ENCODE measurements at places on chromosomes 2 and 18.
A peak's percentile ranks its signal among the peaks of the same experiment; 100 is the strongest.

DNA sequence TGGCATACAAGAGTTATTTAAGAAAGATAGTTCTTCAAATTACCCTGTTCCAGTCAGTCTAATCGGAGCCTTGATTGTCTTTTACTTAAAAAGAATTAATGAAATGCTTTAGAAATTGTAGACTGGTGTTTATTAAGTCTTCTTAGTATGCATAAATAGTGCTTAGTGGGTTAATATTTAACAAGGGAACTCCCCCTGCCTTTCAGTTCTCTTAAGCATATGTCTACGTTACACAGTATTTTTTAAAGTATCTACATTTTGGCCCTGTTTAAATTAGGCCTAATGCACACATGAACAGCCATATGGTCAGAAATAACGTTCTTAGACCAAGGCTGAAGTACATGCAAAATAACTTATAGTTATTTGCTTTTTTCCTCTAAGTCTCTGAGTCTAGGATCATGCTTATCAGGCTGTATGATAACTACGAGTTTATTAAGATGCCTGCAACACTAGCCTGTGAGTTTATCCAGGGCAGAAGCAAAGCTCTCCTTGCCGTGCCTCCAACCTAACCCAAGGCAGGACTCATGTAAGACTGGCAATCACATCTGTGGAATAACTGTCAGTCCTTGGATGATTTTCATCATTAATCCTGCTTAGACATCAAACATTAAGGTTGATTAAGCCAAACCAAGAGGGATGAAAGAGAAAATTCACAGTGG, 6.7 kb downstream of the BCL2 start:
- DNase-seq: no peak

DNA sequence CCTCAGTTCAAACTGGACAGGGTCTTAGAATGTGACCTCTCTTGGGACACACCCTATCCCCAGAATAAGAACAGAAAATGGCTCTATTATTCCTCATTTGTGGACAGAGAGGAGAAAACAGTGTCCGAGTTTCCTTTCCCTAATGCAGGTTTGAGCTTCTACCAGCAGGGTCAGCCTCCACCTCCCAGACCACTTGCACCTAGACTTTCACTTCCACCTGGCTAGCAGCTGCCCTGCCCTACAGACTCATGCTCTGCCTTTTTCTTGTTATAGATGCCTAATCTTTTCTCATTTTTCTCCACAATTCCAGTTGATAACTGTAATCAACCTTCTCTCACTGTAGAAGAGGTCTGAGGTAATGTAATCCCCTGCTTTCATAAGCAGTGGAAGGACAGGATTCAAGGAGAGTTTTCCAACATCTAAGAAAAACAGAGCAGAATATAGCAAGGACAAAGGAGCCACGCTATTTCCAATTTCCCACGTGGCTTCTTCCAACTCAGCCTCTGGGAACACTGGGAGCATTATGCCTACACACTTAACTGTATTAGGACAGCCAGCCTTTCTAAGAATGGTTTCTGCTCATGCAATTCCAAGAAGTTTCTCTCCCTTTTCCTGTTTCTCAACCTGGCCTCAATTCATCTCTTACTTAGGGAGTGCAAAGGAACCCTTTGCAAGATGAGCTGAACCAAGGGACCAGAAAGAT, 239.8 kb downstream of the BCL11A start:
- DNase-seq: no peak

DNA sequence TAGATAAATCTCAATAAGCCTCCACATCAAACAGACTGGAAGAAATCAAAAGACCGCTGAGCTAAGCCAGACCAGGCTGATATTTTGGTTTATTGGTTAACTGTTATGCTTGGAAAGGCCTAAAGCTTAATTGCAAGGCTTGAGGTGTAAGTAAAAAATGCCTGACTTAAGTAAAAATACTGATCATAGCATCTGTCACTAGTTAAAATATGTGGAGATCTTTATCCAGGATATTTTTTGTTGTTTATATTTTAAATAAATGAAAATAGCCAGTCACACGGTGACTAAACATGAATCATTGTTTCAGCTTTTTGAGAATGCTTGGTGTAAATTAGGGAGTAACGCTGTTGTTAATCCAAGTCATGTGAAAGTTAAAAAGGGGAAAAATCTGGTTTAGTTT, 127.9 kb downstream of the THADA start:
- peak; percentile 76 for DNase-seq

DNA sequence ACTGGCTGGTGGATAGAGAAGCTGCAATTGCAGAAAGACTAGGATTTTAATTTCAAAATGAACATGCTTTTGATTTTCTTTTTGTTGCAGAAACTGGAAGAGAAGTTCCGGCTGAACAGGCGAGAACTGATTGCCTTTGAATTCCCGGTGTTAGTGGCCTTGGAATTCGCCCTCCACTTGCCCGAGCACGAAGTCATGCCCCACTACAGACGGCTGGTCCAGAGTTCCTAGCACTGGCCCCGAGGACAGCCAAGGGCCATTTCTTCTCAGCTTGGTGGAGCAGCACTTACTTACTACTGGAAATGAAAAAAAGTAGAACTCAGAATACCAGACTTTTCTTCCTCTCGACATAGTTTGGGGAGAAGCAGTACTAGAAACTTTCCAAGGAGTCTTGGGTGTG, 121.9 kb downstream of the CABLES1 start:
- no peak for DNase-seq

GRCh38 chr2:60337142-60337497, 216.3 kb downstream of the BCL11A start:
- peak; percentile 24 for DNase-seq

- DNase-seq: no peak
Measured at GRCh38 chr18:70709144-70709543, 420.3 kb downstream of the SOCS6 start.

DNA sequence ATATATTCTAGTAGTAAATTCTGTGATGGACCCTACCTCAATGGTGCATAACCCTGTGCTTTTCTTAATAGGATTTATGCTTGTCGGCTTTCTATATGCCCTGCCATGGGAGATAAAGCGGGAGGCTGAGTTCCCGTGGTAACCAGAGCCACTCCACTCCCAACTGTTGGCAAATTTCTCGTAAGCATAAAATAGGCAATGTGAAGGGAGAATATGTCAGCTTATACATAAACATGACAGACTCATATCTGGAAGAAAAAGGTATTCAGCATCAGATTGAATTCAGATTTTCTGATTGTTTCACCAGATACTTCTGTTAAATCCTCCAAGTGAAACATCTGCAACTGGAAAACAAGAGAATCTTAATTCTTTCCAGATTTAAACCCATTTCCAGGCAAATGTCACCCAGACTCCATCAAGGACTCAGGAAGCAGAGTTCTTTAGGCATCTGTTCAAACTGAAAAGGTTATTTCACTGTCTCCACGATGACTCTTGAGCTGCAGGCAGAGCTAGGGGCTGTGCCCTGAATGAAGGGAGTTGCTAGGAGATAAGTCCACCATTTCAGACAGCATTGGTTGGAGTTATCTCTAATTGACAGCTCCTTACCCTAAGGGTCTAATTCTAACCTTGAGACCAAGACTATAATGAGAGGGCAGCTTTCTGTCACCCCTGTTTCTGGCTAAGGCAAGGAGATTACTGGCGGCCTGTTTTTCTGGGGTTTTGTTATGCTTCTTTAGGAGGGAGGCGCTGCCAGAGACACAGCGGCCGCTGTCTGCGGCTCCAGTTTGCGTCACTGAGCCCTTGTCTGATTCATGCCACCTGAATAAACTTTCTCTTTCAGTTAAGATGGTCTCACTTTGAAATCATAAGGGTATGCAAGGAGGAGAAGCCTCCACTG, 381.3 kb downstream of the SOX11 start:
- DNase-seq: peak; percentile 50

DNA sequence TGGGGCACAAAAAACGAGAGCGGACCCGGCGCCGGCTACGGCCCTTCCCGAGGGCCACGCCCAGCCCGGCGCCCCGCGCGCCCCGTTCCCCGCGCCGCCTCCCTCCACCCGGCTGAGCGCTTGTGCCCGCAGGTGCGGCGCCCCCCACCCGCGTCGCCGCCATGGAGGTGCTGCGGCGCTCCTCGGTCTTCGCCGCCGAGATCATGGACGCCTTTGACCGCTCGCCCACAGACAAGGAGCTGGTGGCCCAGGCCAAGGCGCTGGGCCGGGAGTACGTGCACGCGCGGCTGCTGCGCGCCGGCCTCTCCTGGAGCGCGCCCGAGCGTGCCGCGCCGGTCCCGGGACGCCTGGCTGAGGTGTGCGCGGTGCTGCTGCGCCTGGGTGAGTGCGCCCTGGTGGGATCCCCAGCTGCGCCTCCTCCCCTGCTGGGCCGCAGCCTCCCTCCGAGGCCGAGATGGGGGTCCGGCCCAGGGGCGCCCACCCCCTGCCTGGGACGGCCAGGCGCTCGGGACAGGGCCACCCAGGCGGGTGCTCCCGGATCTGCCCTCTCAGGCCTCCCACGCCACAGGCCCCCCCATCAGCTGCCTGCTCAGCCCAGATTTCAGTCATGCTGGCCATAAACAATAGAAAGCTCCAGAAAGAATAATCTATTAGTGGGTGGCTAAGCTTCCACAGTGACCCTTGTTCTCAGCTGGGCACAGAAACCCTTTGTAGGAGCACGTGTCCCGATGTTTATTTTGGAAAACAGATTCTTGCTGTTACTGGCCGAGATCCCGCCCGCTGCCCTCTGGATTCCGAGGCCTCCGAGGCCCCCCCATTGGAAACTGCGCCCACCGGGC, 997 bp downstream of the BOK start:
- DNase-seq: peak; percentile 52

DNA sequence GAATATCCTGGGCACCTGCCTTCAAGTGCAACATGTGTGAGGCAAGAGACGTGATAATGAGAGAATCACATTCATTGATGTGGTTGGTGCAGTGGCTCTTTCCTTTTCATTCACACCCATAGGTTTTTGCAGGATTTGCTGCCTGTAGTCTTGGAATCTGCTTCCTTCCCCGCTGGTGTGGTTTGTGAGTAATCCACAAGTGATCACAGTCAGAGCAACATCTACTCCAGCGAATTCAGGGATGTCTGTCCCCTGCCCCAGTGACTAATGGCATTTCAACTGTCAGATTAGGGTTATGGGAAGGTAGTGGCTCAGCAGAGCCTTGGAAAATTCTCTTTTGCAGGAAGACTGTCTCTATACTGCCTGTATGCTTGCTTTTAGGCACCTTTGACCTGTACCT, 225.5 kb upstream of the RBMS1 start:
- DNase-seq: peak; percentile 79

DNA sequence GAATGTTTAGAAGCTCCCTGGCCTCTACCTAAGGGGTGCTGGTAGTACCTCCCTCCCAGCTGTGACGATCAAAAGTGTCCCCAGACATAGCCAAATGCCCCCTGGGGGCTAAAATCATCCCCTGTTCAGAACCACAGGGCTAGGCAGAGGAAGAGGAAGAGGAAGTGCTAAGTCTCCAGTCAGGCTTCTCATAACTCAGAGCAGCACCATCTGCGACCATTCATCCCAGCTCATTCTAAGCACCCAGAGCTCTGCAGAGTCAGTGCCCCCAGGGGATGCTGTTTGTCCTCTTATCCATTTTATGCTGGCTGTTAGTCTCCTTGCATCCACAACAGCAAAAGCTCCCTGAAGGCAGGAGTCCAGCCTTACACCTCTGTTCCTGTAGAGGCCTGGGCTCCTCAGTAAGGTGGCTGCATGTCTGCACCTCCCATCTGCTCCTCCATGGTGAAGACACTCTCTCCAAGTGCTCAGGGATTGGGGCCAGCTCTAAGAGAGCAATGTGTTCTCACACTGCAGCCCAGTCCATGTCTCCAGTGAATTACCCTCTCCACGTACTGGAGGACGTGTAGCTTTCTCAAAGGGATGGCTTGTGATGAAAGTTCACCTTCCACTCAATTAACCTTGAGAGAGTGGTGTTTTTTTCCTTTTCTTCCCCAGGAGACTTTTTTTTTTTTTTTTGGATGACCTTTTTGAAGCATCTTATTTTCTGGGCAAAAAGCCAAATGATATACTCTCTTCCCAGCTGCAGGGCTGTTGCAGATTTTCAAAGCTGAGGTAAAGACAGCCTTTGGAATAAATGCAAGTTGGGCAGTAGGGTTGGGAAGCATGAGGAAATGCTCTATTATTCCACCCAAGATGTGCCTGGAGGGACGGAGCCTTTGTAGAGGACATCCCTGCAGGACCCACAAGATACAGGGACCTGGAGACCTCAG, 158.9 kb upstream of the SLC14A2 start:
- no peak for DNase-seq

GRCh38 chr2:239818086-239818485, 207.1 kb downstream of the NDUFA10 start:
- DNase-seq: no peak

DNA sequence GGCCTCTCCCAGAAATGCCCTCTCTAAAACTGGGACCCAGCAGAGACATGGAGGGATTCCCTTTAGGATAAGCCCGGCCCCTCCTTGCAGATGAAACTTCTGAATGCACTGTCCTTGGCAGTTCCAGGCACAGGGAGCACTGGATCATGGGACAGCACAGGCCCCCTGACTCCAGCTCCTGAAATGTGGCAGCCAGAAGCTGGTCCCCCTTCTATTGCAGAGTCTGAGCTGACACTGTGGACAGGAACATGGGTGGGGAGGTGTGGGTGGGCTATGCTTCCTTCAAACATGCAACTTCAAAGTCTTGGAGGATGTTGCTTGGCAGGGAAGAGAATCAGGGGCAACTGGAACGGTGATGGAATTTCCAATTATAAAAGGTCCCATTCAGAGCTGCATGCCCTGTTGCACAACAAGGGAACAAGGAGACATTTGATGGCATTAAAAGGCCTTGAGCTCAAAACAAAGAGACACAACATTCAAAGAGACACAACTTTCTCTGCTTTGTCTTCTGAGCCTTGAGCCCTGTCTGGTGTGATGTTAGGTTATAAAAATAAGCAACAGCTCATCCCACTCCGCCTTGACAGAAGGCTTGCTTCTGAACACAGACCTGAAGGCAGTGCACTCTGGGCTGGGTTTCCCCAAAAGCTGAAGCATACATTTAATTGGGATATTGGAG, 239.0 kb downstream of the OSR1 start:
- no peak for DNase-seq

GRCh38 chr2:222806526-222807137, 54.2 kb upstream of the ACSL3 start:
- DNase-seq: no peak

- peak; percentile 51 for DNase-seq
Measured at GRCh38 chr2:236711440-236711839, 141.8 kb downstream of the ACKR3 start.

DNA sequence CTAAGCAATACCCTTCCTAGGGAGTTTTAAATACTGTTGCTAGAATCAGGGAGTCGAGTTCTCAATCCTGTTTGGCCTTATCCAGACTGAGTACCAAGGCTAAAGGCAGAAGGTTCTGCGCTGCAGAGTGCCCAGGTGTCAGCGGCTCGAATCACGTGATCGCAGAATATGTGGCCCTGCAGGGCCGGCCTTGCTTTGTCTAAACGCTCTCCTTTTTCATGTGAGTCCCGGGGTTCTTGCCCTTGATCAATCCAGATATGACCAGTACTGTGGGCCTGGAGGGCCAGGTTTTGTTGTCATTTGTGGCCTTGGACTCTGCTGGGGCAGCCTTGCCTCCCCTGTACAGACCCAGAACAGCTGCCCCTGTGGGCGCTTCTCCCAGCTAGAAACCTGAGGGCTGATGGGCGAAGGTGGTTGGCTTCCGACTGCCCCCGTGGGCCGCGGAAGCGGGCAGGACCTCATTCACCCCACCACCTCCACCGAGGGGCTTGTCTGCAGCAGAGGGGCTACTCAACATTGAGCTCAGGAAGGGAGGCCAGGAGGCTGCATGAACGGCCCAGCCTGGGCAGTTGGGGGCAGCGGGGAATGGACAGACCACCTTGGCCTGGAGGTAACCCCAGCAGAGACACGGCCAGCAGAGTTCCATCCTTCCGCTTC, 225.0 kb downstream of the ALPK2 start:
- DNase-seq: no peak

Measured in fibroblast of skin of back (primary cell).